ENCODE measurements at places on chromosomes 4 and X.

GRCh38 chrX:42524379-42524778 is 253.6 kb downstream of the PPP1R2C start:
- DNase-seq, result no peak

DNA sequence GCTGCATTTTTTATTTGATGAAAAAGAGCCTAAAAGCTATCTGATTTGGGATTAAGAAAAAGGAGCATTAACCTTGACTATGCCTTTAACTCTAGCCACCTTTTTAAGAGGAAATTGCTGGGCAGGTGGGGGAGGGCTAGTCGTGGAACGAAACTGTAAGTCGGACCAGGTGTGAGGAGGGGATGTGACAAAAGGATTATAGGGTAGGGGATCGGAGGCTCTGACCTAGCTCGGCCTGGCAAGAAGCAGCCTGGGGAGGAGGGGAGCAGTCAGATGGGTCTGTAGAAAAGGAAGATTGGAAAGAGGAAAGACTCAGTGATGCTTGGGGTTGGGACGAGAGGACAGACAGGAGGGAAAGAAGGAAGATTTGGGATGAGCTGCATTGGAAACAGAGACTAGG is 21.1 kb upstream of the SPCS3 start:
- no peak for DNase-seq

DNA sequence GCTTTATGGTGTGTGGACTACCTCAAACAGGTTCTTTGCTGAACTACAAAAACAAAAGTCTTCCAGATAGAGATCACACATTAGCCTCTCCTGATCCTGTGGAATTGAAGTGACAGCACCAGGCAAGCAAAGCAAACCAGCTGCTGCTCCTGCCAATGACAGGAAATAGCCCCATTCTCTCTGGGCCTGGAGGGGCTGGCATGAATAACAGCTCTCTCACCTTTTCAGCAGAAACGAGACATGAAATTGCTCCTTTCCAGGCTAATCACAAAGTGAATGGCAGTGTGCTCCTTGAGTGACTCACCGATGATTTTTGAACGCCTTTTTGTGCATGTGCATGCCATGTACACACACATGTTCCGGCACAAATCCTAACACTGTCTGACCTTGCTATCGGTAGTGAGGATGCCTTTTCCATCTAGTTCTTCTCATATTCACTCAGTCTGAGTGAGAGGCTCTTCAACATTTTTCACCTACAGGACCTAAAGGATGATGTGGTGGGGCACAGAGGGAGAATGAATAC is 24.4 kb downstream of the MFAP3L start:
- no peak for DNase-seq

GRCh38 chr4:154064244-154064643 is 275.4 kb upstream of the SFRP2 start:
- no peak for DNase-seq

DNA sequence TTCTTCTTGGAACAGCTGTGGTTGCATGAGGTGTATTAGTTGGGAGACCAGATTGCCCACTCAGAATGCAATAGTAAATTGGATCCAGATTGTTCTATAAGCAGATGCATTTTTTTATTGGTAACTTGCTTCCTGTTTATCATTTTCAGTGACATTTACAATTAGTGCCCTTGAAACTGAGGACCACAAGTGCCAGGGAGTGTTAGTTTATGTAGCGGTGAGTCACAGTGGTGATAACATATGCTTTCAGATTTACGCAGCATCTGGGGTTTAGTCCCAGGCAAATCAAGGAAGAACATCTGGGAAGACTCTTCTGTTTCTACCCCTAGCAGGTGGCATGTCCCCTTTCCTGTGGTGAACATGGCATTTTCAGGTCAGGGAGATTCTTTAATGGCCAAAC is 24.1 kb downstream of the FRMPD4 start:
- no peak for DNase-seq

- no peak for DNase-seq
These were observed 34.3 kb downstream of the NLGN3 start for GRCh38 chrX:71178908-71179307.

DNA sequence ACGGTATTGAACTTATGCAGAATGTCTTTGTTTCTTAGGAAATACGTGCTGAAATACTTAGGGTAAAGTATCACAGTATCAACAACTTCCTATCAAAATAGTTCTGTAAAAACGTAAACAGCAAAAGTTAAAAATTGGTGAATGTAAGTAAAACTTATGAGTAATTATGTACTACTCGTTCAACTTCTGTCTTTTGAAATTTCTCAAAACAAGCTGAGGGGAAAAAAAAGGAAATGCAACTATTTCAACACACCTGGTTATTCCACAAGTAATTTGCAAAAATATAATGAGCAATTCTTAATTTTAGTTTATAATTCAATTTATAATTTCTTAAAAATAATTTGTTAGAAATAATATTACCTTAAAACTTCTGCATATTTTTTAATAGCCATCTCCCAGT is 8.3 kb downstream of the PPID start:
- DNase-seq, result no peak

DNA sequence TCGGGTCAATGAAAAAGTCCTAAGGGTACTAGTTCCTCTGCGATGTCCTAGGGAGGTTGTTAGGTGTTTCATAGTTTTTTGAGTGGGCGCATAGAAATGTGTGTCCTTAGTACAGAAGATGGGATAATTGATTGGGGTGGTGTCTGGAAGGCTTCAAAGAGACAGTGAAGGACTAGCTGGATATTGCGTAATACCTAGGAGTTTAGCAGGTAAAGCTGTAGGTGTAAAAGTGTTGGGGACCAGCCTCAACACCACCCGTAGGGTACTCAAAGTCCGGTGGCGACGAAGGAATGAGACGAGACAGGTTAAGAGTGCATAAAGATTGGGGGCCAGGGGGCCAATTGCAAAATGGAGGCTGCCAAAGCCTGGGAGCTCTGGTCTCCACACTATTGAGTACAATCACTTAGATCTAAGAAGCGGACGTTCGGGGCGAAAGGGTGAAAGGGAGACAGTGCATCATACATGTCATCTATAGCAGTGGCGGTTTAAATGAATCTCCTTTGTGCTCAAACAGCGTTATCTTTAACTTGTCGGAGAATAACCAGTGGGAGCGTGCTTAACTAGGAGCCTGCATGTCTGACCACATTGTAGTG is 1.0 kb downstream of the TRMT44 start:
- DNase-seq, result no peak

- DNase-seq, result no peak
These were observed 163.6 kb downstream of the EVC2 start for GRCh38 chr4:5544762-5545161.

GRCh38 chr4:109410776-109411175 is 22.8 kb upstream of the SEC24B start:
- no peak for DNase-seq

GRCh38 chr4:76156635-76157034 is 8.4 kb upstream of the NUP54 start:
- DNase-seq, result no peak

GRCh38 chr4:52861879-52862616 is at the start of gene RASL11B:
Gene RASL11B (plus strand): TSS chr4:52862317. CDS start chr4:52862508, 191 bp downstream.
- DNase-seq, result peak; percentile 57
